Liver (tissue), 10 donors: ENCODE measurements at places on chromosomes 3 and 15.
A peak's percentile ranks its signal among the peaks of the same experiment; 100 is the strongest.

- DNase-seq, result no peak
Observed at GRCh38 chr3:61297821-61298220, 46.6 kb upstream of the FHIT start.

- no peak for DNase-seq
Observed at GRCh38 chr15:87863152-87863551, 393.4 kb downstream of the NTRK3 start.

DNA sequence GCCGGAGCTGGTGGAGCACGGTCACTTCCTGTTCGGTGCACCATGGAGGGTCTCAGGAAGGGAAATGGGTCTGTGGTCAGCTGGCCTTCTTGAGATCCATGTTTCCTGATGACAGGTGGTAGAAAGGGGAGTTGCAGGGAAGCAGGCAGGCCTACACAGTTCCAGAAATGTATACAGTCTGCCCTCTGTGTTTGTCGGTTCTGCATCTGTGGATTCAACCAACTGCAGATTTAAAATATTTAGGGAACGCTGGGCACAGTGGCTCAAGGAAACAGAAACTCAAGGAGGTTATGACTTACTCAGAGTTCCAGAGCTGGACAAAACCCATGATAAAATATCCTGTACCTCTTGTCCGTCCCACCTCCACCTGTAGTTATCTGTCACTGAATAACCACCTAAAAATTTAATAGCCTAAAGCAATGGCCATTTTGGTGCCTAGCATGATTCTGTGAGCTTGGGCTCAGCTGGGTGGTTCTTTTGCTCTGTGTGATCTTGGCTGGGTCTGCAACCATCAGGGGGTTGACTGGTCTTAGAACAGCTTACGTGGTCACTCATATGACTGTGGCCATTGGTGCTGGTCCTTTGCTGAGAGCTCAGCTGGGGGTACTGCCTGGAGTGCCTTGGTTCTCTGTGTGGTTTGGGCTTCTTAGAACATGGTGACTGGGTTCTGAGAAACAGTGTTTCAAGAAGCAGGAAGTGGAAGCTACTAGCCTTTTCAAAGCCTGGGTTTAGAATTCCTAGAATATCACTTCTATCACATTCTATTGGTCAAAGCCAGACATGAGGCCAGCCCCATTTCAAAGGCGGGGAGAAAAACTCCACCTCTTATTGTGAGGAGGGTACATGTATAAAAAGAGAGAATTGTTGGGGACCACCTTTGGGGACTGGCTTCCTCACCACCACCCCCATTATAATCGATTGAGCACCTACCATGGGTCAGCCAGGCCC is 239.7 kb upstream of the BHLHE40 start:
- DNase-seq, result no peak

- DNase-seq, result no peak
Observed at GRCh38 chr3:171643033-171643432, 167.2 kb downstream of the PLD1 start.

DNA sequence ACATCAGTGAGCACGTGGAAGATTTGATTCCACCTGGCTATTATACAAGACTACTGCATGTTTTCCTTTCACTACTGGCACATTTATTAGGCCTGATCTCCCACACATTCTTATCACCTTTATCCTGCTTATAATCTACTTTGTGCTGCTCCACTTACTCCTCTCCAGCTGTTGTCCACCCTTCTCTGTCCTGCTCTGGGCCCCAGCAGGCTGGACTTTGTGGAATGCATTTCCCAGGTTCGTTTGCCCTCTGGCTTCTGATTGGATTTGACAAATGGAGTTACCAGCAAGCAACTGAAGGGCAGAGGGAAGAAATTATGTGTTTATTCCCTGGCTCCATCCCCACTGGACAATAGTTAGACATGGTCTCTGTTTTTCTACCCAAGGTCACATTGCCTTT is 75.5 kb downstream of the DCLK3 start:
- no peak for DNase-seq

GRCh38 chr3:186171521-186171920 is 62.6 kb upstream of the ETV5 start:
- DNase-seq, result no peak

GRCh38 chr3:147218965-147219364 is 187.4 kb downstream of the ZIC4 start:
- DNase-seq, result no peak

DNA sequence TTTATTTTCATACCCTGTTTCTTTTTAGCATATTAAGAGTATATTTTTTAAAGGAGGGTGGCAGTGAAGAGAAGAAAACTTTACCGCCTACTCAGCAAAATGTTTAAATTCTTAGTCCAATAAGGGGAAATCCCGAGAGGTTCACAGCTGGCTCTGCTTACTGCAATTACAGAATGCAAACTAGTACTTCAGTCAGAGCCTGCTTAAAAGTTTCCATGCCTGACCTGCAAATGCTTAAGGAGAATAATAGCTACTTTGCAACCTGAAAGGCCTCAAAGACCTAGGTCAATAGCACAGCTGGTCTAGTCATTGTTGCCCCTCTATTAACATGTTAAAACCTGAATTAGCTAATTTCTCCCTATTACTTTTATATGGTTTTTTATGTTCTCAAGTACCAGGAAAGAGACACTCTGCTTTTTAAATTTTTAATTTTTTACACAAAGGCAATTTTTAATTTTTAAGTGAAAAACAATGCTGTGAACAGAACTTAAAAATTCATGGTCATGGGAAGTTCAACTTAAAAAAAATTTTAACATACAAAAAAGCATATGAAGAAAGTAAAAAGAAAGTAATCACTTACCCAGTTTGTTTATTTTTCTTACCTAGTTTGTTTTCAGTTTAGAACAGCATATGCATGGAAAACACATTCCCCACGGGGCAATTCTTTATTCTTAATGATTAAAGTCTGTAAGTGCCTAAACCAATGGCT is 79.2 kb downstream of the P3H2 start:
- no peak for DNase-seq

GRCh38 chr3:48595075-48595525 is at the start of gene COL7A1:
COL7A1 (minus strand) TSS chr3:48595329; CDS start chr3:48595159, 170 bp downstream.
- no peak for DNase-seq

DNA sequence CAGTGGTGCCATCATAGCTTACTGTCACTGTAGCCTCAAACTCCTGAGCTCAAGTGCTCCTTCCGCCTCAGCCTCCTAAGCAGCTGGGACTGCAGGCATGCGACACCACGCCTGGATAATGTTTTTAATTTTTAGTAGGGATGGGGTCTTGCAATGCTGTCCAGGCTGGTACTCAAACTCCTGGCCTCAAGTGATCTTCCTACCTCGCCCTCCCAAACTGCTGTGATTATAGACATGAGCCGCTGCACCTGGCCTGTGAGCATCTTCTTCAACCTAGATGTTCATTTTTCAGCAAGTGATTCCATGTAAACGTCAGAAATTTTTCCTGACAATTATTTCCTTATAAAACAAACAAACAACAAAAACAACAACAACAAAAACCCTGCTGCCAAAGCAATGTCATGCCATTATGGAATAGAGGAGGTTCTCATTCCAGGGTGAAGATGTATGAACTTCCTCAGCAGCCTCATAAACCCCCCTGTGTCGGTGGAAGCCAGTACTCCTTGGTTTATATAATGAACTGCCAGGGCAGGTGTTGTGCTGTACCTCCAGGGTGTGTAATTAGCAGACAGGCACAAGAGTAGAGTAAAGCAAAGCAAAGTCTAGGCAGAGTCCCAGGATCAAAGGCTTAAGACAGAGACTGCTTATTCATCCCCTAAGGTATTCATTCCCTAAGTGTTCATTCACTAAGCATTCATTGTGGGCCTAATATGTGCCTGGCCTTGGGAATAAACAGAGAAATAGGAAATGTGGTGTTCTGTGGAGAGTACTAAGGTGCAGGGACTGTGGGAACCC is 44.6 kb downstream of the NR2C2 start:
- DNase-seq, result no peak

GRCh38 chr15:40274350-40275274 is 8.3 kb downstream of the ANKRD63 start:
- peak; percentile 89 for DNase-seq

GRCh38 chr15:68377766-68378165 is 54.2 kb downstream of the ITGA11 start:
- peak; percentile 25 for DNase-seq

- DNase-seq, result no peak
Observed at GRCh38 chr3:104687362-104687761, 679.3 kb upstream of the ALCAM start.

GRCh38 chr15:29449136-29449535 is 179.5 kb upstream of the NSMCE3 start:
- no peak for DNase-seq

DNA sequence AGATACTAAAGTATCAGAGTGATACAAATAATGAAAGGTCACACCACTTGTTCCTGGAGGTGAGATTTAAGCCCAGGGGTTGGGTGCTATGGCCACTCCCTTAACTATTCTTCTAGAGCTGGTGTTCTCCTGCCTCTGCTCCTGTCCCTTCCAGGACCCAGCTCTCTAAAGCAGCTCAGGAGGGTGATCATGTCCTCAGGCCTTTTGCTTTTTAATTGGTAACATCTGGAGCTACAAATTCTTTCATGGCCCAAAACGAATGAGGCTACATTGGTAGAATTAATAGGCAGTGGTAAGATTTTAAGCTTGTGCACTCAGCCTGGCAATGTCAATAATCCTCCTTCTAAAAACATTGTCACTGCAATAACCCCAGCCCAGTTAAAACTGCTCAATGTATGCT is 38.2 kb upstream of the CNOT10 start:
- DNase-seq, result no peak

DNA sequence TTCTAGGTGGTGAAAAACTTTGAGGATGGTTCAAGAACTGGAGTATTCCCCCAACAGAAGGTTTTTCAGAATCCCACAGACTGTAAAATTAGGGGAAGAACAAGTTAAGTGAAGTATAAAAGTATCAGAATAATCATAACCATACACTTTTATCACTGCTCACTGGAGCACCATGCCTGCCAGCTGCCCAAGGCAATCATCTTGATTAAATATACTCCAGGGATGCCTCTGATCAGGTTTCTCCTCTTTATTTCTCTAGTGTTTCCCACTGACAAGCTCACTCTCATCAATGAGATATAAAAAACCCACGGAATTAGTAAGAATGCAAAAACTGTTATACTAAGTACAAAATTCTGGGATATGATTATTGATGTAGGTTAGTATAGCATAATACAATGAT is 108.0 kb downstream of the STAG1 start:
- no peak for DNase-seq

DNA sequence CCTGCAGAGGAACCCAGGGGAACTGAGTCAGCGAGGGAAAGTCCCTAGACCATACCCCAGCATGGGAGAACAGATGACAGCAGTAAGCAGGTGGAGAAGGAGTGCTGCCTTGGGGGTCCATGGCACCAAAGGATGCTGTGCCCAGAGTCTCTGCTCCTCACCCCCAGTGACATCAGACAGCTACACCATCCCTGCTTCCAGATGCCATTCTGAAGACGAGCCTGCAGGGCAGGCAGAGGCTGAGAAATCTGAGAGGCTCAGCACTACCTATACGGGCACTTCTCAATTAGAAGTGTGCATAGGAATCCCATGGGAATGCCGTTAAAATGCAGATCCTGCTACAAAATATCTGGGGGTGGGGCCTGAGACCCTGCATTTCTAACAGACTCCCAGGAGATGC is 211.3 kb upstream of the NSMCE3 start:
- no peak for DNase-seq
